Stimulated activated CD8-positive, alpha-beta memory T cell treated with anti-CD3 and anti-CD28 coated beads, Interleukin-15, amount 100 ng/mL, for 1 hour (primary cell): ENCODE measurements at places on chromosomes 6 and 20.

DNA sequence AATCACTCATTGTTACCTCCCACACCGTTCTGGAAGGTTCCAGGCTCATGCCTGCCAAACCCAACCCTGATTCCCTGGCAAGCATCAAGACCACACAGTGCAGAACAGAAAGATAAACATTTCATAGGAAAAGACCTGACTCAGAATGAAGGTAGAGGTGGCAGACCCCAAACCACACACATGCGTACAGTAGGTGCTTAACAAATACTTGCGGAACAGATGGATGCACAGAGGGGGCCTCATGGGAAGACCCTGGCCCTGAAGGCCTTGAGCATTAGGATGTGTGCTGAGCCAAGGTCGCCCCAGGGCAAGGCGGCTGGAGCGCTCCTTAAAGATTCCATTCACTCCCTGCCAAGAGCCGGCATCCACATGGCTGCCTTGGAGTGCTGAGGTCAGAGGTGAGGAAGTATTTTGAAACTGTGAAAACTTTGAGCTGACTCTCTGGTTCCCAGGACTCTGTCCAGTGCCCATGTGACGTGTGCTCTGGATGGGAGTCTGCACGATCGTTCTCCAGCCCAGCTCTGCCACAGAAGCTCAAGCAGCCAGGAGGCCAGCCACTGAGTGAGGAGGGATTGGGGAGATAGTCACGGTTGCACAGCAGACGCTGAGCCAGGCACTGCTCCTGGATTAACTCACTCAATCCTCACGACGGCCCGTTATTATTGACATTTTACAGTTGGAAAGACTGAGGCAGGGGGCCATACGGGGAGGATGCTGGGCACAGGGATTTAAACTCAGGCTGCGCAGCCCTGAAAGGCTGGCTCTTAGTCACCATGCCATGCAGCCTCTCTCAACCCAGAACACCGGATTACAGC, 65.5 kb upstream of the AFDN start:
- no peak for DNase-seq

DNA sequence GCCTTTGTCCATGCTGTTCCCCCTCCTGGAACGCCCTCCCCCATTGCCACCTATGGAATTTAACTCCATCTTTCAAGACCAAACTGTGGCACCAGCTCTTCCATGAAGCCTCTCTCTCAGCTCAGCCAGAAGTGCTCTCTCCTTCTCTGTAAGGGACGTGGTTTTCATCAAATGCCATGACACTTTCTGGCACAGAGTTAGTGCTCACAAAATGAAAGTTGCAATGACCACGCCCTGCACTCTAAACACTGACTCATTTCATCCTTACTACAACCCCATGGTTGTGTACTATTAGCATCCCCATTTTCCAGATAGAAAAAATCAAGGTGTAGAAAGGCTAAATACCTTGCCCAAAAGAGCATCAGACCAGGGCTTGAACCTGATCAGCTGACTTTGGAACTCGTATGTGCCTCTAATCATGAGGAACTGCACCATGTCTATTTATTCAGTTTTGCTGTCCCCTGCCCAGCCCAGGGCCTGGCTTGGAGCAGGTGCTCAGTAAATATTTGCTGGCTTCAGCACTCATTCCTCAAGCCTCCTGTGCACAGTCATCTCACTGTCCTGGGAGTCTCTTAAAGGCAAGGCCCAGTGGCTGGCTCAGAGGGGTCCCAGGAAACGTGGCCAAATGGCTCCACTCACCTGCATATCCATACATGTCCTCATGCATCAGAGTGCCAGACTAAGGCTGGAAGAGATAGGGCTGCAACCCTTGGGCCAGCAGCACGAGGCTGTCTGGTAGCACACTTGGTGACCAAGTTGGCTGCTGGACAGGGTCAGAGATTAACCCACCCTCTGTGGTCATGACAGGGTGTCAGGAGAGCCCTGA, 77.9 kb downstream of the MRPL14 start:
- DNase-seq: no peak

DNA sequence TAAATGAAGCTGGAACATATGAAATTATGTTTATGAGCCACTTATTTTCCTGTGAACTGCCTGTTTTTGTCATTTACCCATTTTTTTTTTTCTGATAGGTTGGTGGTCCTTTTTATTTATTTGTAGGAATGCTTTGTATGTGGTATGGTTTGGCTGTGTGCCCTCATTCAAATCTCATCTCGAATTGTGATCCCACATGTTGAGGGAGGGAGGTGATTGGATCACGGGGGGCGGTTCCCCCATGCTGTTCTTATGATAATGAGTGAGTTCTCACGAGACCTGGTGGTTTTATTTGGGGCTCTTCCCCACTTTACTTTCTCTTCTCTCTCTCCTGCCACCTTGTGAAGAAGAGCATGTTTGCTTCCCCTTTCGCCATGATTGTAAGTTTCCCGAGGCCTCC, 77.3 kb downstream of the CDH26 start:
- no peak for DNase-seq

- no peak for DNase-seq
Observed at GRCh38 chr20:39338469-39339376, 376.6 kb downstream of the DHX35 start.

GRCh38 chr6:111743862-111744692, 129.2 kb downstream of the FYN start:
- no peak for DNase-seq

GRCh38 chr6:55046869-55047422, 127.4 kb upstream of the HCRTR2 start:
- DNase-seq: no peak

DNA sequence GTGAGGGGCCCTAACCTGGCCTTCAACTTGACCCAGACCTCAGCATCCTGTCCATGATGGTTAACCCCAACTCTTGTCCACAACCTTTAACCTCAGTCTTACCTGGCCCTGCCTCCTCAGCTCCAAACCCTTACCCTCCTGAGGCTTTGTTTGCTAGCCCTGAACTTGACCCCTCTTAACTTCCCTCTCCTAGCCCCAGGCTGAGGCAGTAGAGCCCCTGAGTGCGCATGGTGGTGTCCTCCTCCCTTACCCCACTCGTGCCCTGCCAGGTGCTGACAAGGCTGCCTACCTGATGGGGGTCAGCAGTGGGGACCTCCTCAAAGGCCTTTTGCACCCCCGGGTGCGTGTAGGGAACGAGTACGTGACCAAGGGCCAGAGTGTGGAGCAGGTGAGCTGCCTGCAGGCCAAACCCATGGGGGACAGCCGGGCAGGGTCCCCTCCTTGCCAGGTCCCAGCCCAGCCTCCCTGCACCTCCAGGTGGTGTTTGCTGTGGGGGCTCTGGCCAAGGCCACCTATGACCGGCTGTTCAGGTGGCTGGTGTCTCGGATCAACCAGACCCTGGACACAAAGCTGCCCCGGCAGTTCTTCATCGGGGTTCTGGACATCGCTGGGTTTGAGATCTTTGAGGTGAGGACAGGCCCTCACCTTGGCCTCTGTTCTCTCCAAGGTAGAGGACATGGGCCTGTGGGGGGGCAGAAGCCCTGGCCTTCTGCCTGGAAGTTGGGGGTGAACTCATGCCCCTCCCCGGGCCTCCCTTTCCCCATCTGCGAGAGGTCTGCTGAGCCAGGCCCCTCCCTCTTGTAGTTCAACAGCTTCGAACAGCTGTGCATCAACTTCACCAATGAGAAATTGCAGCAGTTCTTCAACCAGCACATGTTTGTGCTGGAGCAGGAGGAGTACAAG, 31.9 kb downstream of the MYH7B start:
- no peak for DNase-seq

DNA sequence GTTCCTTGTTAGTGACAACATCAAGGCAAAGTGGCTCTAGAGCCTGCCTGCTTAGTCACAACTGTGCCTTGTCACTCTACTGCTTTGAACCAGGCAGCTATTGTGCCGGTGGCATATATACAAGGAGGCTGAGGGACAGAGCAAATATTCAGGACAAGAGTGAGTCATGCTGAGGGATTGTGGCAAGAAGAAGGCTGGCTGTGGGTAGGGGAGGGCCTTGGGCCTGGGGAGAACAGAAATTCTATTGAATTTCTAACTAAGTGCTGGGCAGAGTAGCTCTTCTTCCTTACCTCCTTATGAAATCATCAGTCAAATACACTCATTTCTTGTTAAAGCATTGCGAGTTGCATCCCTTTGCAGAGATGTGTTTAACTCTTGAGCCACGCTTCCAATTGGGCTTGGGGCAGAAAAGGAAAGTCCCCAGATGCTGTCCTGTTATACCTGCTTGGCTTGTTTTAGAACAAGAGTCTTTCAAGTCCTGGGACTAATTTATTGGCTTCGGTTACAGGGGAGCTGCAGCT, 59.7 kb downstream of the PFDN4 start:
- no peak for DNase-seq

DNA sequence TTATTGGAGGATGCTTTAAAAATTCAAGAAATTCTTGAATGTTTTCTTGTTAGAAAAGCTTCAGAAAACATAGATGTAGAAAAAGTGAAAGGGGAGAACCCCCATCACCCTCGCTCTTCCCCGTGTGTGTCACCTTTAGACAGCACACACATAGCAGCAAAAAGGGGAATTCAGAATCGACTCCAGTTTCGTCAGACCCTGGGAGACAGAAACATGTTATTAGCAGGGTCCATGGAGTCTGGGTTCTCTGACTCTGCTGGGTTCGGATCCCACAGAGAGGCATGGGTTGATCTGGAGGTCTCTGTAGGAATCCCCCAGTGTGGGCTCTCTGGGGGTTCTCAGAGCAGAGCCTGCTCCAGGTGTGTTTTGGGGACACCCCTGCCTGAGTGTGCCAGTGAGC, 43.7 kb downstream of the ARHGAP40 start:
- no peak for DNase-seq

DNA sequence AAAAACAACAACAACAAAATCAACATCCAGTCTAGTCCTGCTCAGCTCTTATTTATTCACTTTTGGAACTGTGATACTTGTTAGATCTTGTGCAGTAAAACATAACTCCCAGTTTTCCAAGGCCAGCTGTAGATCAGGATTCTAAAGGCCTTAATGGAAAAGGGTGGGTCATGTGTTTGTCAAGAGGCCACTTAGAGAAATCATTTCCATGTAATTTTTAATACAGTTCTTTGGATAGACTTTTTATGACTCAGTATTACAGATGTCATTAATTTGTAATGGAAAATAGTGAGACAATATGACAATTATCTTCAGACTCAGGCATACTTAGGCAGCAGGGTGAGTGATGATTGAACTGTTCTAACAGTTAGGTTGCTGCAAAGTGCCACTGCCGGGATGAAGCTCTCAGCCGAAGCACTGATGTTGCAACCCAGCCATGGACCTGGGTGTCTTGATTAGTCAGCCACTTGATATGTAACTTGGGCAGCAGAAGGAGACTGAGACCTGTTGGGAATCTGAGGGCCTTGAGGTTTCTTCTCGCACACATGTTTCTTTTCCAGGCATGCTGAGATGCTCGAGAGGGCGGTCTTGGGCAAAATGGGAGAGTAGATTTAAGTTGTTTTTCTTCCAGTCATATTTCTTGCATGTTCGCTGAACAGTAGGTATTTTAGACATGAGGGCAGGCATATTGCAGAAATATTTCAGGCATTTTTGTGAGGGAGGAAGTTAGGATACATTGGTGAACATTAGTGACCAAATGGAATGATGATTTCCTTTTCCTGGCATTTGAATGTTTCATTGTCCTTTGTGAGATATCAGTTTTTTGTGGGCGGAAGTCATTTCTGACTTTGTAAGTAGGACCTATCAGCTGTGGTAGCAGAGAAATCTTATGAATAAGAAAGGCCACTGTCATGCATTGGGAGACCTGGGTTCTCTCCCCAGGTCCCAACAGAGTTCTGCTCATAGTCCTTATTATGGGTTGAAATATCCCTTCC, 52.3 kb downstream of the SLX4IP start:
- DNase-seq: no peak

DNA sequence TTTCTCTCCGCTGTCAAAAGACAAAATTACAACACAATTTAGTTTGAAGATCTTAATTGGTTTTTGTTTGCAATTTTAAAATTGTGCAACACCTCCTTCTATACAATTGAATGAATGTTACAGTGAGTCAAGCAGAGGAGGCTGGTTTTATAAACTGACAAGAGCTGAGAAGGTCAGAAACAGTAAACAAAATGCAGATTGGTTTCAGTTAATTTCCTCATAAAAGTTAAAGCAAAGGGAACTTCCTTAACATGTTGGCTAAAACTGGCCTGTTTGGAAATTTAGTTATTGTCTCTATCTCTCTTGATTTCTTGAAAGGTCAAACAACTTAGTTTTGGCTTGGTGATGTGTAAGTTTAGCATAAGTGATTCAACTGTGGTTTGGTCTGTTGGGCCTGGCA, 22.2 kb downstream of the KHDC1L start:
- no peak for DNase-seq

DNA sequence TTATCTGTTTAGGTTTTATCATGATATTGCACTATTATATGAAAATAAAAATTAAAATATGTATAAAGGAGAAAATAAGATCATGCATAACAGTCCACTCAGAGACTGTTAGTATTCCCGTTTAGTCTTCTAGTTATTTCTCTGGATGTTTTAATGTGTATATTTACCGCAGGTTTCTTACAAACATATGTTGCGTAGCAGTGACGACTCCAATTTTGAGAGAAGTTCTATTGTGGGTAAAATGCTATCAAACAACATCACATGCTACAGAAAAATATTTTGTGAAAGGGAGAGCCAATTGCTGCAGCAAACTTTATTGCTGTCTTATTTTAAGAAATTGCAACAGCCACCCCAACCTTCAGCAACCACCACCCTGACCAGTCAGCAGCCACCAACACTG, 72.4 kb upstream of the NXT1 start:
- DNase-seq: no peak

- DNase-seq: no peak
Observed at GRCh38 chr20:61253640-61254511, 1.8 kb downstream of the CDH4 start.

- DNase-seq: no peak
Observed at GRCh38 chr6:37192666-37193065, 22.7 kb downstream of the PIM1 start.

DNA sequence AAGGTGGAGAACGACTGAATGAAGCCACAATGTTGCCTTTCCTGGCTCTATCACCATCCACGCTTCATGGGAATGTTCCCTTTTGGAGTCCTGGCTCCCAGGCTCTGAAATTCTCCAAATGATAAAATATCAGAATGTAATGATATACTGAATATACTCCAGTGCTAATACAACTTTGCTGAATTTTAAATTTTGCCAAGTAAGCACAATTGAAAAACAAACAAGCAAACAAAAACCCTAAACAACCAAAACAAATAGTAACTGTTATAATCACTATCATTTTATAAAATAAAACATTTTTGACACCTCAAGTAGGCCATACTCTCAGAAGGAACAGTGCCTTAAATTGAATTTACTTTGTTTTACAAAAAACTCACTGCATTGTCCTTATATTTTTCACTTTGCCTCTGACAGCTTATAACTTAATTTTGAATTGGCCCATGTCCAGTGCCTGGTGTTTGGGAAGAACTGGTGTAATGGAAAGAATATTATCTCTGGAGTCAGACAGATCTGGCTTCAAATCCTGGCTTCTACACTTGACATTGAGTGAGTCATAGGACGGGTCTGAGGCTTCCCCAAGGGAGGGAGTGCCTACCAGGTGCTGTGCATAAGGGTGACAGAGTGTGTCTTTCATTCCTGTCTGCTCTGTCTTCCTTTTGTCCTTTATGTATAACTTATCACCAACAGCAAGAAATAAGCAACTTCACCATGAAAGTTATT, 698.3 kb downstream of the EPM2A start:
- no peak for DNase-seq

GRCh38 chr6:4518506-4518905, 257.7 kb upstream of the CDYL start:
- DNase-seq: no peak
